ENCODE measurements at places on chromosomes 13 and 19.
A peak's percentile ranks its signal among the peaks of the same experiment; 100 is the strongest.

DNA sequence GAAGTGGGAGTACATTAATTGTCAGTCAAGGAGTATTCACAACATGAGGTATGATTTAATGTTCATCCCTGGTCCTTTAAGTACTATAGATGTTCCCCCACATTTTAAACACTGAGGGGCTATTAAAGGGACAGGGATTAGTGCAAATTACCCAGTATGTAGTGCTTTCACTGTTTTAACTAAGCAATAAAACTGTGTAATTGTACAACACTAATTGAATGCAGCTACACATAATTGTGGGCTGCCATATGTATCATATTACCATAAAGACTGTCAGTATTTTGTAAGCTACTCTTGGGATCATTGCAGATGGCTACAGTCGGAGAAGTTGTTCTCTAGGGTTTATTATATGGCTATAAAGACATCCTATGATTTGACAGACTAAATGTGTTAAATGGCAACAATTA lies 316.6 kb downstream of the DCLK1 start:
- DNase-seq = no peak

DNA sequence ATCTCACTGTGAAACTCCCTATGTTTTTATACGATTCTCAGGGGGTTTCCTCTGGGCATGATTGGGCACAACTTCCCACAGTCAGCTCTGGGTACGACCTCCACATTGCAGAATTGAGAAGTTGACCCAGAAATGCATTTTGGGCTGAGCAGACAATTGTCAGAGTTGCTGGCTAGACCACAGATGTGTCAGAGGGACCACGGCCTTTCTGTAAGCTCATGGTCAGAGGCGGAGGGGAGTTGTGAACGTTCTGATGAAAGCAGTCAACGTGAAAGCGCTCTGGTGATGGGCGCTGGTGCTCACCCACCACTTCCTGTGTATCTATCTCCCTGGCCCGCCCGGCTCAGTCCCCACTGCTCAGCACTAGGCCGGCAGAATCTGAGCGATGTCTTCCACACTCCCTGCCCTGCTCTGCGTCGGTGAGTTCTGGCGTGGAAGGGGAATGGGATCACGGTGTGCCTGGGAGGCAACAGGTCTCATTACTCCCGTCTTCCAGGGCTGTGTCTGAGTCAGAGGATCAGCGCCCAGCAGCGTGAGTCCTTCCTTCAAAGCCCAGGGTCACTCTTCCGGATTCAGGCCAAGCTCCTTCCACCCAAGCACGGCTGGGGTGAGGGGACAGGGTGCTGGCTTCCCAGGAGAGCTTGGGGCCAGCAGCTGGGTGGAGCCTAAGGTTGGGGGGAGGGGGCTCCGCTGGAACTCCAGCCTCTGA lies at the start of gene NCR1:
TSS of gene NCR1 (plus strand) at position 346 of the 709 bp plus-strand sequence. CDS start at position 386, 40 bp downstream.
- peak; percentile 87 for DNase-seq

DNA sequence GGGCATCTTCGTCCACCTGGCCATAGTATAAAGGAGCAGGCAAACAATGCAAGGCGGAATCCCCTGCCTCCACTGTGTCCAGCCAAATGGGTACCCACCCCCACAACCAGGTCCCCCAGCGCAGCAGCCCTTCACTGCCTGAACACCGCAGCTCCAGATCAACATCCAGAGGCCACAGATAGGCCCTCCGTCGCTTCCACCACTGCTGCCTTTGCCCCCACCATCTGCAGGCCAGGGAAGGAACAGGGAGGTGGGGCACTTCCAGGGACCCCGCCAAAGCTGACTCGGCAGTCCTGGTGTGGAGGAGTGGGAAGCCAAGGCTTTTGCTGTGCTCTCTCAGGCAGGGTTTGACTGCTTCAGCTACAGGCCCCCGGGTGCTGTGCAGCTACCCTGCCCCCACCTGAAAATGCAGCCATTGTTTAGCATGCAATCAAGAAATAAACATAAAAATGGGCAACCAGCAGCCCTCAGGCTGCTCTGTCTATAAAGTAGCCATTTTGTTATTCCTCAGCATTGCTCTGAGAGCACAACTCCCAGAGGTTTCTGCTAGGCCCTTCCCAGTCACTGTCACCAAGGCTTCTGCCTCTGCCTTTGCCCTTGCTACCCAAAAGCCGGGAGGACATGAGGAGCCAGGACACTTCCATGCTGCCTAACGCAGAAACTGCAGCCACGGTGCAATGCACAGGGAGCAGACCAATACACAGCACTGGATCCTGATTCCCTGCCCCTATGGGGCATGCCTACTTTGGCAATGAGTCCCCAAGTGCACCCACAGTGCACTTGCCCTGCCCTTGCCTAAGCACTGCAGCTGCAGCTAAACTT lies 733.2 kb upstream of the KLHL1 start:
- no peak for DNase-seq

DNA sequence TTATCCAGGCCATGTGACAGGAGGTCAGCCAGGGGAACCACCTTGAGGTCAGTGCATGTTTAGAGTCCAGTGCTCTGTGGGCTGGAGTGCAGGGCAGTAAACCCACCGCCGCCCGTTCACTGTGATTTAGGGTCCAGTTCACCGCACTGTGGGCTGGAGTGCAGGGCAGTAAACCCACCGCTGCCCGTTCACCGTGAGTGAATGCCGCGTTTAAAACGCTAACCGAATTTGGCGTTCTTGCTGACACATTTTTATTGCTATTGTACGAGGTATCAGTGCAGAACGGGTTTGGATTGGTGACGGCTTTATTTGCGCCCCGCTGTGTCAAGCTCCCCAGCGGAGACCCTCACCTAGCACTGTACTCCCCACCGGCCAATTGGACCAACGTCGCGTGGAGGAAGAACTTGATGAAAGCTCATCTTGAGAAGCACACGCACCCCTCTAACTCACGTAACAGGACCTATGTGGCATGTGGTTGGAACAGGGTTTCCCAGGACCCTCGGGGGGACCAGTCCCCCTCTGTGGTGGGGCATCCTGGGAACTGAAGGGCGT lies 27.9 kb downstream of the C13orf46 start:
- no peak for DNase-seq

- no peak for DNase-seq
These were observed 382.4 kb downstream of the EFNB2 start for GRCh38 chr13:106153041-106153440.

GRCh38 chr19:51810223-51810622 lies 15.3 kb downstream of the FPR3 start:
- peak; percentile 69 for DNase-seq

DNA sequence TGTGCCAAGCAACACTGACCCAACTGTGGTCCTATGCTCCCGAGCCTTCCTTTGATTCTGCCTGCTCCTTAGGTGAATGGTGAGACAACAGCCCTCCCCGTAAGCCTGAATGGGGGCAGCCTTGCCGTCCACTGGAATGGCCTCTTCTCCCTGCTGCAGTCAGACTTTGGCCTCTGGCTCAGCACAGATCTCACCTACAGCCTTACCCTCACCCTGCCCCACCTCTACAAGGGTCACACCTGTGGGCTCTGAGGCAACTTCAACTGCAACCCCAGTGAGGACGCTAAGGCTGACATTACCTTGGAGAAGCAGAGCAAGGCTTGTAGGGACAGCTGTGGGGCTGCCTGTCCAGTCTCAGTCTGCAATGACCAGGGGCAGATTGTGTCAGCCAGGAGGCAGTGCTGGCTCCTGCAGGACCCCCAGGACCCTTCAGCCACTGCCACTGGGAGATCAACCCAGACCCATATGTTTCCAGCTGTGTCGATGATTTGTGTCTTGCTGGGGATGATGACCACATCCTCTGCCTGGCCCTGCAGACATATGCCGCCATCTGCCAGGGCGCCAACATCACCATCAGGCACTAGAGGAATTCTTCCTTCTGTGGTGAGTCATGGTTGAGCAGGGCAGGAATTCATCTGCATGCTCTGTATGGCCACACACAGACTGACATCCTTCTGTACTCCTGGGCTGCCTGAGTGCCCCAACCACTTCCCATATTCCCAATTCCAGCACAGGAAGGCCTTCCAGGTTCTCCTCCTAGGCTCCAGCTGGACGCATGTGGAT lies 27.3 kb upstream of the FXYD3 start:
- DNase-seq = peak; percentile 22

DNA sequence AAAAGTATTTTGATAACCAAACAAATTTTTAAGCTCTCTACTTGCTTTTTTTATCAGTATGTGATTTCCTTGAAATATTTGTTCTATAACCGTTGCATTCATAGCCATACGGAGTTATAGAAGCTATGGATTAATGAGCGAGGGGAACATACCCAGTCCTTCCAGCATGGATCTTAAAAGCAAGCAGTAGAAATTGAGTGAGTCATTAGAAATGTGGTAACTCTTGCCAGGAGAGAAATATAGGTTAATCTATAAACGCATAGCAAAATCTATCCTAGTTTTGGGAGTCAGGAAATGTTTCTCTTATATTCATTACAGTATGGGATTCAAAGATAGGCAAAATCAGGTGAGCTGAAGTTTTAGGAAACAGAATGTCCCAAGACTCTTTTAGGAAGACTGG lies 507.4 kb downstream of the DACH1 start:
- DNase-seq = no peak

- DNase-seq = peak; percentile 59
These were observed 108.5 kb downstream of the PAN3 start for GRCh38 chr13:28246891-28247290.

GRCh38 chr19:2495651-2496316 lies 19.9 kb downstream of the GADD45B start:
- peak; percentile 49 for DNase-seq

GRCh38 chr19:39643591-39643990 lies 12.1 kb upstream of the LGALS16 start:
- no peak for DNase-seq

DNA sequence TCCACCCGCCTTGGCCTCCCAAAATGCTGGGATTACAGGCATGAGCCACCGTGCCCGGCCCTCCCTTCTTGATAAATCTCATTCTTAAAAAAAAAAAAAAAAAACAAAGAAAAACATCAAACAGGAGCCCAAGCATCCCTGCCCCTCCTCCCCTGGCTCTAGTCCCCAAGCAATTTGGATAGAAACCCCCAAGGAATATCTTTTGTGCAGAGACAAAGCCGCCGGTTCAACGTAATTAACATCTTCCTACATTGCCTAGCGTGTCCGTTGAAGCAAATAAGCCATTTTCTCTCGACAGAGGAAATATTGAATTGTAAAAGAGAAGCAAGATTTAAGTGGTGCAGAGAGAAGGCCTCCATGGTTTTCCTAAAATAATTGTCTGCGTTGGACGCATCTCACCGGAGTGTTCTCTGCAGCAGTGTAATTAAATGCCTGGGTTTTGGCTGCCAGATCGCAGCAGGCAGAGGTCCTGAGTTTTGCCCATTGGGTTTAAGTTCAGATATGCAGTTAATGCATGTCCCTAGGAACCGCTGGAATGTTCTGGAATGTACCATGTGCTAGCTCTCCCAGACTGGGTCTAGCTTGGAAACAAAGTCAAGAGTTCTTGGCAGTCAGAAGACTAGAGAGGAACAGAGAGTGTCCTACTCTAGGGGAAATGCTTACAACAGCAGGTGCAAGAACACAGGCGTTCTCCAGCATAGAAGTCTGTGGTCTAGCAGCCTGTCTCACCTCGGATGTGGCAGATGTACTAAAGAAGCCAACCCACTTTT lies 30.8 kb downstream of the PIN1 start:
- DNase-seq = no peak

- no peak for DNase-seq
These were observed 5.3 kb downstream of the TMPRSS9 start for GRCh38 chr19:2365201-2365970.

DNA sequence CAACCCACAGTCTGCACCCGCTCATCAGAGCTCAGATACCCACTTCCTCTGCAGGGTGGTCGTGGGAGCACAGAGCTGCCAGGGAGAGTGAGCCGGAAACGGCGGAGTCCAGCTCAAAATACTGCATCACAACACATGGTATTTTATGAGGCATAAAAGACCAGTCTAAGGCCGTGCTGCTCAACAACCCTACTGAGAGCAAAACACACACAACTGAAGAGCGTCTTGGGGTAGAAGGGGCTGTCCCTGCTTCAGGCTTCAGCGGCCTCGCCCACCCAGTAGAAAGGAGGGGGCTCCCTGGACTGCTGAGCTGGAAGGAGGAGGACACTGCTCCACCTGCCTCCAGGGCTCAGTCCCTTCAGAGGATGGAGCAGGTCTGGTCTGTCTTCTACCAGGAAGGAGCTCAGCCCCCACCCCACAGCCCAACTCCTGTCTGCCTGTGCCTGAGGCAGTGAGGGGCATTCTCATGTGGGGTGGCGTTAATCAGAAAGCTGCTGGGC lies 36.9 kb downstream of the NAXD start:
- no peak for DNase-seq

- DNase-seq = peak; percentile 36
These were observed 1.0 kb upstream of the SLC7A10 start for GRCh38 chr19:33226550-33227241.
